Right lung (tissue), 10 donors: ENCODE measurements at places on chromosomes 16 and 17. TPM values are rescaled to one million over a fixed set of nuclear protein-coding genes. Genes with fewer than 3 reads are reported as not detected.

- DNase-seq, result no peak
Observed at GRCh38 chr16:49817754-49818507, 38.0 kb downstream of the ZNF423 start.

- no peak for DNase-seq
Observed at GRCh38 chr16:89244754-89245153, 27.3 kb downstream of the ZNF778 start.

DNA sequence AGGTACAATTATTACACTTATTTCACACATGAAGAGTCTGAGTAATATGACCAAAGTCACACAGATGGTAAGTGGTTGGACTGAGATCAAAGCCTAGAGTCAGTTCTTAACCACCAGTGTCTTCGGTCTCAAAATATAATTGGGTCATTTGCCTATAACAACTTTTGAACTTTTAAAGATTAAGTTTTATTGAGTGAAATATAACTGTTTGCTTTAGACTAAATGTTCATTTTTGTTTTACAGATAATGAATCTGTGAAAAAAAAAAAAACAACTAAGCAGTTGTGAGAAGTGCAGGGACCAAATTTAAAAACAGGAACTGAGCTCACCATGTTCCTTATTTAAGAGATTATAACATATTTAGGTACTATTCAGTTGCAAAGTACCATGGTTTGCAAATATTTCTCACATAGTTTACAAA is 150.1 kb downstream of the ITFG1 start:
- no peak for DNase-seq

ATP2C2 gene
- 27.0 TPM for polyA plus RNA-seq

DNA sequence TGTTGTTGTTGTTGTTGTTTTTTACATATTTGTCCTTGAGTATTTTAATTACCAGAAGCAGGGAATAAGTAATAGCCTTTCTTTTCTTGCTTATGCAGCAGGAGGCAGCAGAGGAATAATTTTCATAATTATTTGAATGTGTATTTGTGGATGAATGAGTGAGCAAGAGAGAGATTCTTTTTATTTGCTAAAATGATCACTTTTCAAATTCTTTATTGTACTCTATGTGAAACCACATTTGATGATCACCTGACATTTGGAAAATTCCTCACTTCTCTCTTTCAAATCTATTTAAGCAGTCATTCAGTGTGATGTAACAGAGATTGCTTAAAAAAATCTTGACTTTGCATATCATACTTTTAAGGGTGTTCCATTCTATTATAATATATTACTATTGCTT is 223.6 kb downstream of the BCAS3 start:
- DNase-seq, result no peak

DNA sequence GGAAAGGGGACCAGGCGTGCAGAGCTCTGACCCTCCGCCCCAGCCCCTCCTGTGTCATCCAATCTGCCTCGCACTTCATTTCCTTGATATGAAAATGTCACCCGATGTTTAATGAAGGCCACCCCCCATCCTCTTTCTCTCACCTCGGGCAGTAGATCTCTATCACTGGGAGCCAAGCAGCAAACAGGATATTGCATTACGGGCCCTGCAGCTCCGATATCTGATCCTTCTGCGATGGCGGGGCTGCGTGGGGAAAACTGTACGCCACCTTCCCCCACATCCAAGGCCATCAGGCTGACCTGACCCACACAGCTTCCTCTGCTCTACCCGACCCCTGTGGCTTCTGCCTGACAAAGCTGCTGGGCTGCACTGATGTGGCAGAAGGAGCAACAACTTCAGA is 74.9 kb downstream of the DYNLRB2 start:
- DNase-seq, result no peak

GRCh38 chr16:27344721-27345120 is 30.9 kb downstream of the IL4R start:
- DNase-seq, result no peak

DNA sequence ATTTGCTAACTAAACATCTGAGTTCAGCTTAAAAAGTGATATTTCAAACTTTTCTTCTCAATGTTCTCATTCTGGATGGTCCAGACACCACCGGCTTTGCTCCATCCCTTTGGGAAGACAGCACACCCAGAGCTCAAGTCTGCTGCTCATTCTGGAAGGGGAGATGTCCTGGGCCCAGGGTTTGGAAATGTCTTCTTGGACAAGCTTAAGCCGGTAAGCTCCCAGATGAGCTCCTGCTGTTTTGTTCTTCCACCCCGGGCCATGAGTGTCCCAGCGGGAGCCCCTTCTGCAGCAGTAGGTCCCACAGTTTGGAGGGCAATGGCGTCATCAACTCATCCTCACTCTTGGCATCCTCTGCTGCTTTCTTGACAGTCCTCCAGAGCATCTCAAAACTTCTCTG is 105.2 kb downstream of the TMEM100 start:
- DNase-seq, result no peak

DNA sequence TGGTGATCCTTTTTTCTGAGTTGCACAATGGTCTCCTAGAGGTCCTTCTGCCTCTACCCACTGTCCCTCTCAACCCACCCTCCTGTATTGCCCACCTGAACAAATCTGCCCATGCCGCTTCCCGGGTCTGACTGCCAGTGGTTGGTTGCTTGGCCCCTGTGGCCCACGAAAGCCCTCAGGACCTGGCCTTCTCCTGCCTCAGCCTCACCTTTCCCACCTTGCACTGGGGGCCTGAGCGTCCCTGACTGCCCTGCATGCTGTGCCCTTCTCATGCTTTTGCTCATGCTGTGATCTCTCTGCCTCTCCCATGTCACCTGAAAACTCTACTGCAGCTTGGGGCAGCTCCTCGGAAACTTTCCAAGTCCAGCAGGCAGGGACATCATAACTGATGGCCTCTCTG is 13.8 kb upstream of the KDM6B start:
- DNase-seq, result no peak

PLA2G10 gene
- polyA plus RNA-seq, result 0.31 TPM
